ENCODE measurements at places on chromosomes 4 and X.

- no peak for DNase-seq
These were observed 646.6 kb downstream of the ANKRD50 start for GRCh38 chr4:124065936-124066335.

DNA sequence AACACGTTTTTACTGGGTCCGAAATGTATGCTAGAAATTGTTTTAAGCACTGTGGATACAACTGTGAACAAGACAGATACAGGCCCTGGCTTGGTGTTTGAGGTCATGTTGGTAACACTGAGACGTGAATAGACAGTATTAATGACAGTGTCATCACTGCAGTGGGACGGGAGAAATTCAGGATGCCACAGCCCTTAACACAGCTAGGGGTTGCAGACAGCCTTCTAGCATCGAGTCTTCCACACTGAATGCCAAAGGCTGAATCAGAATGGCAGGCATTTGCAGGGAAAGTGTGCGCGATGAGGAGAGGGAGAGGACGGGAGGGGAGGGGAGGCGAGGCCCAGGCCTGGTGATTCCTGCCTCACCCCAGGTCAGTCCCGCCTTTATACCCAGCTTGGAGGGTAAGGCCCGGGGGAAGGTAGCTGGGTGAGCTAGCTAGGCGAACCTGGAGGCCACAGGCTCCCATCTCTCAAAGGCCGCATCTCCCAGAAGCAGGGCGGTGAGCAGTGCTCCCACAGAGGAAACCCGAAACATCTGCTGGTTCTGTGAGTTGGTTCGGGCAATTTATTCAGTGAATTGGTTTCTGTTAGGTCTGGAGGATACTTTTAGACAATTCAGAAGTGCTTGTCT is 44.1 kb upstream of the CLDN24 start:
- no peak for DNase-seq

- no peak for DNase-seq
These were observed 64.6 kb downstream of the ABCG2 start for GRCh38 chr4:88093874-88094273.

DNA sequence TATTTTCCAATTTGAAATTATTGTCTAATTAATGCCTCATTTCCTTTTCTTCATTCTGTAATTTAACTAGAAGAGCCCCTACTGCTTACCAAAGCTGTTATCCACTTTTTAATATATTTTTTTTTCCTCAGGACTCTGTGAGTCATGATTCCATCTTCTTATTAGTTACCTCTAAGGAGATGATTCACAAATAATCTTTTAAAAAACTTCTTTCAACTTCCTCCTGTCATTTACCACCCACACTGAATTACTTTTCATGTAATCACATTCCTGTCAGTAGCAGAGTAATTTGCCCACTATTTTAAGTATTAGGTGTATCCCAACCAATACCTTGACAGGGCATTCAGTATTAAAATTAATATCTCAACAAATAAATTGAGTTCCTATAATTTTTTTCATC is 470.9 kb upstream of the ADGRL3 start:
- DNase-seq, result no peak

GRCh38 chr4:5940470-5941203 is 47.8 kb upstream of the CRMP1 start:
- DNase-seq, result no peak

GRCh38 chr4:142373610-142374009 is 472.5 kb downstream of the INPP4B start:
- no peak for DNase-seq

- DNase-seq, result no peak
These were observed 218.3 kb upstream of the CNKSR2 start for GRCh38 chrX:21155916-21156315.

DNA sequence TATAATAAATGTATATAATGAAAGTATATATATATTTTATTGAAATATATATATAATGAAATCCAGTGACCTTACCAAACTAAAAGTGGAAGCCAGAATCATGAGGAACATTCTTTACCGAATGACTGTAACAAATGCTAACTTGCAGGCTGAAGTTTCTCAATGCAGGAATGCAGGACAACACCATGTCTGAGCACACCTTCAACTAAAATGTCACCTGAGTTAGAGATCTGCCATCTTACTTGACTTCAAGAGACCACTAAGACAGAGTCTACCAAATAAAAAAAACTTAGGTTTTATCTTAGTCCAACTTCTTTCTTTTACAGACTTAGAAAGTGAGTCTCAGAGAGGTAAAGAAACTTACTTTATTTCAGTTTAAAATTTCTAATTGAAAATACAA is 176.2 kb downstream of the FSTL5 start:
- DNase-seq, result no peak

- no peak for DNase-seq
These were observed 27.3 kb upstream of the CRLF2 start for GRCh38 chrX:1239681-1240142.

- no peak for DNase-seq
These were observed 110.6 kb upstream of the PNPLA4 start for GRCh38 chrX:8037593-8038348.

GRCh38 chrX:34813618-34814017 is 129.0 kb upstream of the FAM47B start:
- no peak for DNase-seq

DNA sequence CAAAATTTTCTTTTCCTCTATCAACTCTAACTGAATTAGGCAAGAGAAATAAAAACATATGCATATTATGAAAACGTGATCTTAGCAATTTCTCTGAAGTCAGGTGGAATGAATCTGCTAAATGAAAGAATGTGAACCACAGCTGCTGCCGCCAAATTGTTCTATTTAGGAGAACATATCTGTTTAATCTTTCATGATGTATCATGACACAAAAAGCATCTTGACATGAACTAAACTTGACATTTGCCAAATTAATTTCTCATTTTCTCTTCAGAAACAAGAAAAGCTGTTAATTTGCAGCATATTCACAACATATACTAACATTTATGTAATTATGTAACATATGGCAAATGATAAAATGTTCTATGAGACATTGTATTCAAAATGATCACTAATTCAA is 1237.9 kb downstream of the TECRL start:
- DNase-seq, result no peak
